Right renal pelvis (tissue), 4 donors: ENCODE measurements at places on chromosomes 3 and 15. TPM values are rescaled to one million over a fixed set of nuclear protein-coding genes. Genes with fewer than 3 reads are reported as not detected.

GRCh38 chr3:150666167-150666566 lies 37.6 kb downstream of the ERICH6 start:
- no peak for DNase-seq

Gene ARPP21
- polyA plus RNA-seq = 1.5 TPM

GRCh38 chr15:47786371-47786770 lies 69.1 kb downstream of the SEMA6D start:
- DNase-seq = no peak

Gene EPB42
- polyA plus RNA-seq = 1.5 TPM

Gene ZNF385D
- polyA plus RNA-seq = 15.1 TPM

Gene GPR27
- 9.7 TPM for polyA plus RNA-seq

DNA sequence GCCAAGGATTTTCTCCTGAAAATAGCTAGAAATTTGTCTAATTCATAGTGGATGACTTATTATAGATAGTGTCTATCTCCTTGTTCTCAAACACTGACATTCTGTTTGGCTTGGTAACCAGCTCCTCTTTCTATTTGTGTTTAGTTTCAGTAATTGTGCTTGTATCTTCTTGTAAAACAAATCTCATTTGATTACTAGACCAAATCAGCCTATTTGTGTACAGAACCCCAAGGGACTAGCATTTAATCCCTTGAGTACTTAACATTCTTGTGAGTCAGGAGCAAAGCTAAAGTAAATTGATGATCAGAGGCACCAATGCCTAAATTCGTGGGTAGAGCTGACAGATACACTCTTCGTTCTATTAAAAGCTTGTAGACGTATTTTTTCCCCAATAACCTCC lies 306.5 kb upstream of the SLITRK3 start:
- DNase-seq = no peak

GRCh38 chr3:157098121-157098822 lies 61.7 kb downstream of the CCNL1 start:
- DNase-seq = no peak

DNA sequence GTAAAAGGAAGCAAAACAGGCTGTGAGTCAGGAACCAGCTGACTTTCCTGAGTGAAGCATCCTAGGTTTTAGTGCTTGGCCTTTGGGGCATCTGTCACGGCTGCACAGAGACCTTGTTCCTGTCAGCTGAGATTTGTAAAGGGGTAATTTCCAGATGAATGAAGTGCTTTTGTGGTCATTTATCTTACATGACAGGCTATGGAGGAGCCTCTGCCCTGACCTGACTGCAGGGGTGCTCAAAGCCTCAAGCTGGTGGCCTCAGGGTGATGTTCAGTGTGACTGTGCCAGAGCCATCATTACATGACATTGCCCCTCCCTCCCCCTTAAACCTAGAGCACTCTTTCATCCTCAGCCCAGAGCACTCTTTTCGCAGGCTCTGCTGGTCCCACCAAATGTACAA lies 132.5 kb downstream of the ARNT2 start:
- no peak for DNase-seq

DNA sequence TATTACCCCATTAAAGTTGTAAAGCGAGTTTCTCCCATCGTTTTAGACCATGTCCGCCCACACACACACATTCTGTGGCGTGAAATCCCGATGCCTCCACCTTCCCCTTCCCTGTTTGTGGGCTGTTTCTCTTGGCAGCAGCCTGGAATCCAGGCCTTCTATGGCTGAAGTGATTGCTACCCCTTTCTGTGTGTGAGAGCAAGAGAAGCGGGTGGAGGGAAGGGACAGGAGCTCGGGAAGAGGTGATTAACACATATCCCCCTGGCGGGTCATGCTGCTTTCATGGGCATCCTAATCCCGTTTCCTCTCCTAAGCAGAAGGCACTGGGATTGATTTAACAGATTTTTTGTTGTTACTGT lies 283.8 kb upstream of the RGMA start:
- DNase-seq = no peak

GRCh38 chr15:87582169-87582568 lies 674.4 kb downstream of the NTRK3 start:
- DNase-seq = no peak

DNA sequence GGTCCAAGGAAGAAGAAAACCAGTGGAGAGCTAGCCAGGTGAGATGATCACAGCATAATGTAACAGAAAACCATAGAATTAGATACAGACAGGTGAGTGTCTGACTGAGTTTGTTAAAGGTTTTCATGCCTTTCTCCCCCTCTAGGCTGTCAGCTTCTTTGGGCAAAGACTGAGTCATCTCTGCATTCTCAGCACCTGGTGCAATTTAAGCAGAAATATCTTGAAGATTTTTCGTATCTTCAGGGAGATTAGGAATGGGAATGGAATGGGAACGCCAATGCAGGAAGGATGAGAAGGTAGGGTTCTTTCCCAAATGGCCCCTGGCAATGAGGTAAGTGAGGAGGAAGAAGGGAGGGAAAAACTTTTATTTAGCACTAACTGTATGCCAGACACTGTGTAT lies 122.0 kb upstream of the SLC7A14 start:
- no peak for DNase-seq

DNA sequence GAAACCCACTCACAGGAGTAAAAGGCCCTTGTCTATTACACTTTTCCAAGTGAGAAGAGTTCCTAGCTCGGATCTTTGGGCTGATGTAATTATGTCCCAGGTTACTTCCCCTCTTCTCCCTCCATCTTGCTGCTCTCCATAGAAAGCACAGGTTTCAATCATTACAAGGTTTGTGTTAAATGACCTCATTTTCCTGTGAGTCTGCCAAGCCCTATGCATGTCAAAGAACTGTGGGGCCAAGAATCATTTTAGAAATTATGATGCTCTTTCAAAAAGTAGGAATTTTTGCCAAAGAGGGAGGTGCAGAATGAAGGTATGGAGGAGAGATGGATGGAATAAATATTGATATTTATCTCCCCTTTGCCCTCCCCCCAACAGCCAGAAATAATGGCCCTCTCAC lies 129.3 kb upstream of the TPM1 start:
- DNase-seq = no peak

DNA sequence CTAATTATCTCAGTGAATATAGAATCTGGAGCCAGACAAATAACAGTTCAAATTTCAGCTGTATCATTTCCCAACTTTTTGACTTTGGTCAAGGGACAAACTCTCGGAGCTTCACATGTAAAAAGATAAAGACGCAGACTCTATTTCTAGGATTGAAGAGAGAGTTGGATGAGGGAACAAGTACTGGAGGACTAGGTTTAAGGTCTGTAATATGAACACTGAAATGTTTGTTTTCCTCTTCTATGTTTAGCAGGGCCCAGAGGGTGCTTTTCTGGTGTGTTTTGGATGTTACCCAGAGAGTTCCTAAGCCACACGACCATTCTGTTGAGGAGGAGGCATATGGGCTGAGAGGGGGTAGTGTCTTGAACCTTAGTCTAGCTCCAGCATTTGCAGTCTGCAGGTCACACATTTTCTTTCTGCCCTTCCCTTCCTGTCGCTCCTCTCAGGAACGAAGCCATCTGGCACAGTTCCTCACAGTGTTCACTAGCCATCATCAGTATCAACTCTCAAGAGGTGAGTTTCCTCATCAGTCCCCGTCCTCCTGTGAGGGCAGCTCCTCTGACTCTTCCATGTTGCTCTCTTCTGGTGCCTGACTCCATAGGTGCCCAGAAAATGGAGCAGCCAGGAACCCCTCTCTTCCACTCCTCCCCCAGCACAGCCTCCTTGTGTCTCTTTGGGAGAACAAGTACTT lies 250.1 kb downstream of the SQOR start:
- no peak for DNase-seq

- DNase-seq = peak; percentile 18
Observed at GRCh38 chr15:40238532-40239403, at the start of gene PAK6. TSS of gene PAK6 (plus strand) at chr15:40239063. CDS start at chr15:40264786, 25,723 bp downstream.

GRCh38 chr3:145017959-145018358 lies 1046.3 kb downstream of the DIPK2A start:
- DNase-seq = no peak

DNA sequence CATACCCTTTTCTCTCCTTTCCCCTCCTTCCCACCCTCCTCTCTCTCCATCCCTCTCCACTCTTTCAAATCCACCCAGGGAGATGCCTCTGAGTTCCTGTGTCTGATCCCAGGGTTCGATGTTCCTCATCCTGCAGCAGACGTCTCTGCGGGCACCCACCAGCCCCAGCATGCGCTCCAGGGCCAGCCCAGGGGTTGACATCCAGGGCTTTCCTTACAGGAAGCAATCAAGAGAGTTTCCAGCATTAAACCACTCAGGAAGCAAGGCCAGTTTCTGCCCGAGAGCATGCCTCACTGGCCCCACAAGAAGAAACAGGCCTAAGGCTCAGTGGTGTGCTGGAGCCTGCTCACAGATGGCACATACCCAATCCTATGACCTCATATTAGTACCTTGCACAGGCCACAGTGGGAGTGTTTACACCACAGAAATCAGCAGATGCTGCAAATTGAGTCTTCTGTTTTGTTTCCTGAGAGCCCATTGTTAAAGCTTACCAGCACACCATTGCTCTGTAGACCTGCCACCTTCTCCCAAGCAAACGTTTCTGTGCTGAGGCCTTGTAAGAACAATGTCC lies 13.2 kb downstream of the SLC6A1 start:
- DNase-seq = no peak

DNA sequence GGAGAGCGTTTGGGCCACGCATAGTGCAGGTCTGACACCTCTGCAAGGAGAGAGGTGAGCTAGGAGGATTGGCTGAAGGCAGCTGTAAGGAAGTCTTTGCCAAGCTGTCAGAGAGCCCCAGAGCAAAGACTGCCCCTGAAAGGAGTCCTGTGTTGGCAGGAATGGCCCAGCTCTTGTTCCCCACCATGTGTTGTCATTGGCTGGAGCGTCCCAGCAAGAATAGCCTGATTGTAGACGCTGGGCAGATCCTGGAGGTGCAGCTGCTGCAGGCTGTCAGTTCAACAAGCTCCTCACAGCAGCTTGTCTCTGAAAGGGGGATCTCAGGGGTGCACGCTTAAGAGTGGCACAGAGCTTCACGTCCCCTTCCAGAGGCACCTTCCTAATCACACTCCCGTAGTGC lies 237.6 kb downstream of the FEZF2 start:
- no peak for DNase-seq

DNA sequence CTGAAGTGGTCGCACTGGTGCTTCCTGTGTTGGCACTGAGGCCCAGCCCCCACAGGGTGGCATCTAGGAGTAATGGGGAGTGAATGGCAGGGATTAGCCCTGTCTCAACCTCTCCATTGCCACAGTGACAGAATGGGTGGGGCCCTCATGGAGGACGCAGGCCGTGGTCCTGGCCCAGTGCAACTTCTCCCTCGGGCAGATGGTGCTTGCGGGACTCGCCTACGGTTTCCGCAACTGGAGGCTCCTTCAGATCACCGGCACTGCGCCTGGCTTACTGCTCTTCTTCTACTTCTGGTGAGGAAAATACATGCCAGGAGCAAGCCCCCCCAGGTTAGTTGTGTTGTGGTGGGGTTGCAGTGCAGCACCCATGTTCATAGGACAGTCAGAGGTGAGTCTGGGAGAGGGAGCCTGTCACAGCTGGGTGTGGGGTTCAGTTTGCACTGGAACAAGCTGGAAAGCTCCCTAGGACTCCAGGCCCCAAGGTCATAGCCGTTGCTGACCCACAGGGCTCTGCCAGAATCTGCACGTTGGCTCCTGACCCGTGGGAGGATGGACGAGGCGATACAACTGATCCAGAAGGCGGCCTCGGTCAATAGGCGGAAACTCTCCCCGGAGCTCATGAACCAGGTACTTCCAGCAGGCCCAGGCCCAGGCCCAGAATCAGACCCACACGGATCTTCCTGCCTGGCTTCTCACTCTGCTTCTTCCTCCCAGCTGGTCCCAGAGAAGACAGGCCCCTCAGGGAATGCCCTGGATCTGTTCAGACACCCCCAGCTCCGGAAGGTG lies 7.0 kb upstream of the SLC22A14 start:
- no peak for DNase-seq

DNA sequence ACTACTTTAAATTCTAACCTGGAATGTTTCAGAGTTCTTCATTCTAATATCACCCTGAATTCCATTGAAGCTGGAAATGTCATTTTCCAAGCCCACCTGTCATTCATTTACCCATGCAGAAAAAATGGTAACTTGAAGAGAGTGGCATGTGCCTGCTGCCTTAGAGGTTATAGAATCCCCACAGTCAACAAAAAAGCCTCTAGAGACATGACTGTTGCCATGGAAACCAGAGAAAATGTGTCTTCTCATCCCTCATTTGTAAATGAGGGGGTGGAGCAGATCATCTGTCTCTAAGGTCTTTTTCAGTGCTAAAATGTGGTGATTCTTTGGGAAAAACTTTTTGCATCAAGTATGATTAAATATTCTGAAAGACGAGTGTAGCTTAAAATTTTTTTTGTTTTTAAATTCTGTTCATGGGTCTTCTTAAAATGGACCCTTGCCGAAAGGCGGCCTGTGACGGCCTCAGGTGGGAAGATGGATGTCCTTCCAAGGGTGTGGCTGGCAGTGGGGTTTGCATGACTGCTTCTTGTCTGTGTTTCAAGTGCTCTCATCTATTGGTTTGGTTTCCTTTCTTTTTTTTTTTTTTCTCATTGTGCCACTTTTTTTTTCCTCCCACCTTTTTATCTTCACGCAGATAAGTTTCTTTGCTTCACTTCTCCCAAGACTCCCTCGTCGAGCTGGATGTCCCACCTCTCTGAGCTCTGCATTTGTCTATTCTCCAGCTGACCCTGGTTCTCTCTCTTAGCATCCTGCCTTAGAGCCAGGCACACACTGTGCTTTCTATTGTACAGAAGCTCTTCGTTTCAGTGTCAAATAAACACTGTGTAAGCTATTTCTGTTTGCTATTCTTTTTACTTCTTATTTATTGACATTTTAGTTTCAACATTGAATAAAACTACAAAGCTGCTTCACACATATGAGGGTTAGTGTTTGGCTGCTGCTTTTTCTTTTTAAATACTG lies 23.0 kb downstream of the TPM1 start:
- no peak for DNase-seq

Gene CCDC39
- polyA plus RNA-seq = 5.1 TPM

DNA sequence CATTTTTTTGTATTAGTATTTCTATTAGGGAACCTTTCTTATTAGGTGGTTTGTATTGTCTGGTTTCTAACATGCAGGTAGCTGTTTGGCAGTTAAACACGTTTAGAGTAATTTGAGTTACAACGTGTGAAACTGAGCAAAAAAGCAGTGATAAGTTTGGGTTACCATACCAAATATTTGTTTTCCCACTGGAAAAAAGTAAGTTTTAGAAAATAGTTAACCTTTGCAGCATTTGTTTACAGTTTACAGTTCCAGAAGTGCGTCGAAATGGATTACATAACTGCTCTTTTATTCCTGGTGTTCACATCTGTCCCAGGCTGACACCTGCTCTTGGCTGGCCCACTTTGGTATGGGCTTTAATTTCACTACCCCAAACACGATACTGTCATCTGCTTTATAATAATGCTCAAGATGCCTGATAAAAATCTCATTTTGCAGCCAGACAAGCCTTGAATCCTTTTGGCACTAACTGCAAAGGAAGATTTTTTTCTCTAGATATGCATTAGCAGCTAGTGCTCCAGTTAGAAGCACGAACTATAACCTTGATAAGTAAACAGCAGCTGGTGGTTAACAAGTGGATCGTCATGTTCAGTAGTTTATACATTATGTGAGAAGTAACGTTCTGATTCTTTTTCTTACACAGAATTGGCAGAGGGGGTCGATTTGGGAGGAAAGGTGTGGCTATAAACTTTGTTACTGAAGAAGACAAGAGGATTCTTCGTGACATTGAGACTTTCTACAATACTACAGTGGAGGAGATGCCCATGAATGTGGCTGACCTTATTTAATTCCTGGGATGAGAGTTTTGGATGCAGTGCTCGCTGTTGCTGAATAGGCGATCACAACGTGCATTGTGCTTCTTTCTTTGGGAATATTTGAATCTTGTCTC lies 5.3 kb downstream of the EIF4A2 start:
- DNase-seq = no peak

Gene IL17RB
- 18.4 TPM for polyA plus RNA-seq
